ENCODE measurements at places on chromosomes 3 and 15.

DNA sequence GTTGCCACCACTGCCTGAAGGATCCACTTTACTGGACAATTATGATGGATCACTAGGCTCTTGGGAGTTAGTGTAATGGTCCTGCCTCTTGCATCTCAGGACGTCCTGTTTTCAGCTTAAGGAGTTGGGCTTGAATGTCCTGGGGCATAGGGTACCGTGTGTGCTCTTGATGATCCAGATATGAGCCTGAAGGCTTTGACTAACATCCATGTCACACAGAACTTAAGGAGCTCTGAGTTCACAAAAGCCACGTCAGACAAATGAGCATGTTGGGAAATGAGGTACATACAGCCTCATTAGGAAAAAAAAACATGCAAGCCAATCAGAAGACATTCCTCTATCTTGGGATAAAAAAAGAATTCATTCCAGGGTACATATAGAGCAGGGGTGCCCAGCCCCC is 40.8 kb downstream of the CA12 start:
- no peak for DNase-seq

GRCh38 chr3:45381168-45381852 is 7.1 kb upstream of the LARS2 start:
- no peak for DNase-seq

GRCh38 chr15:47791161-47791560 is 73.9 kb downstream of the SEMA6D start:
- no peak for DNase-seq

- DNase-seq, result peak; percentile 42
Observed at GRCh38 chr3:10758304-10759037, 57.6 kb upstream of the SLC6A11 start.

DNA sequence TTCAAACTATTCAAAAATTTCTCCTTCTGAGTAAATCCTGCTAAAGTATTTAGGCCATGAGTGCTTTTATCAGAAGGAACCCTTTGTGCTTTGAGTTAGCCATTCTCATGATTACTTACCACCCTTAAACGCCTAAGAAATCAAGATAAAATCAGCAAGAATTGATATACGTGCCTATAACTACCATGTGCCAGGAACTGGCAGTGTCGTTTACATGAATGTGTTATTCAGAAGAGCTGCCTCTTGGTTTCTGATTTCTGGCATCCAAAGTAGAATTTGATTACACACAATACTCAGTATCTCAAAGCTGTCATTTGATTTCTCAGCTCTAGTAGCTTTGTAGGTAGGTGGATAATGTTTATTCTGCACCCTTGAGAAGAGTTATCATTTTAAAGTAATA is 351.3 kb upstream of the CCDC54 start:
- no peak for DNase-seq

- no peak for DNase-seq
Observed at GRCh38 chr3:65545429-65545828, 493.3 kb downstream of the MAGI1 start.

All from CD4-positive, alpha-beta T cell treated with Interleukin-2 at 100 ng/mL for 4 hours (primary cell).